Ureter (tissue), 1 donor: ENCODE measurements at places on chromosomes 1 and 21.

- DNase-seq, result no peak
Measured at GRCh38 chr1:169053196-169053595, 53.3 kb upstream of the ATP1B1 start.

DNA sequence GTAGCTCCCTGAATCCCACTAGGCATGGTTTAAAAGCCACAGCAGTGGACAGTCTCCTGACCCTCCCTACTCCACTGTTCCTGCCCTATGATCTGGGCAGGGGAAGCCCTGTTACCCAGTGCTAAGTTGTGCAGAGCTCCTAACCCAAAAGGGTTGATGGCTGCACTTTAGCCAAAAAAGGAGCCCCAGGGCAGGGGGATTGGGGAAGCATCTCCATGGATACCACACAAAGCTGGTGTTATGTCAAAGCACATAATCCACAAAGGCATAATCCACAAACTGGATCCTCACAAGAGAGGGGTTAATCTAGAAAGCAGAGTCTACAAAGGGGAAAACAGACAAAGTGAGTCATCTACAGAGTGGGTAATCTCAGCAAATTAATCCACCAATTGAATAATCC is 5.7 kb downstream of the RSPO1 start:
- DNase-seq, result no peak

GRCh38 chr21:14869984-14870852 is 194.6 kb downstream of the NRIP1 start:
- DNase-seq, result no peak

- peak; percentile 33 for DNase-seq
Measured at GRCh38 chr1:48077795-48078222, 80.6 kb upstream of the TRABD2B start.

DNA sequence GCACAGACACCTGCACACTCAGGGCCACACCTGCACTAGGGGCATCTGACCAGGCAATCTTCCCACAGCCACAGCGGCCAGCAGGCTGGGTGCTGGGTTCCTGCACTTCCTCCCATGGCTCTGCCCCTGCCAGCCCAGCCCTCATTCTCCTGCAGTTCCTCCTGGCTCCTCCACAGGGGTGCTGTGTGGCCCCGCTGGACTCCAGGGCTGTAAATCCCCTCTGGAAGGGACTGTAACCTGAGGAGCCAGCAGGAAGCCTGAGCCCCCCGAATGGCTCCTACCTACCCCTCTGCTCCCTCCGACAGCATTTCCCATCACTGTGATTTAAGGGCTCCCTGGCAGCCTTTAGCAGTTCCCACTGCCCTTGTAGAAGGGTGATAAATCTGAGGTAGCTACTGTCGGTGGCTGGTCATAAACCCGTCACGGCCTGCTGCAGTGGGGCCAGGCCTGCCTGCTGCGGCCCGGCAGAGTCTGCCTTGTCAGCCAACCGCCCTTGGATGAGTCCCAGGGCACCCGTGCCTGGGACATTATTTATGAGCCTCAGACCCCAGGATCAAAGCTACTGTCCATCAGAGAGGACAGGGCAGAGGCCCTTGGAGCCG is 8.8 kb downstream of the UBL4B start:
- no peak for DNase-seq

- DNase-seq, result no peak
Measured at GRCh38 chr1:162502077-162502476, 4.5 kb downstream of the UHMK1 start.

GRCh38 chr1:115911294-115911693 is 65.0 kb upstream of the SLC22A15 start:
- DNase-seq, result peak; percentile 67

DNA sequence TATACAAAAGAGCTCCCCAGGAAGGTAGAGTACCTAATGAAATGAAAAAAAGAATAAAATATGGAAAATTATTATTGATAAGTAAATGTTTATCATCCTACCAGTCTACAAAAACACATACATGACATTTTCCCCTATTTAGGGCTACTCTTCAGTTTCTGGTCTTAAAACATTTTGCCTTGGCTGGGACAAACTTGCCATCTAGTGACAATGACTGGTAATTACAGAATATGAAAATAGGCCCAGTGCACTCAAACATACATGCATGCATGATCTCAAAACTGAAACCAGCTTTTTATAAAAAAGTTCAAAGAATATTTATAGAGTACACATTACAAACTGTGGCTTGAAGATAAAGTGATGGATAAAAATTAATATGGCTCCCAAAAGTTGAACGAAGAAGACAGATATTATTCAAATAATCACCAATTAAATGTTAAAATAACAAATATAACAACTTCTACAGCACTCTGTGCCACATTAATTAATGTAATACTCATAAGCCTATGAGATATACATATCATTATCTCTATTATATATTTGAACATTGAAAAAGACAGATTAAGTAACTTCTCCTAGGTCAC is 10.5 kb upstream of the RNPC3 start:
- DNase-seq, result no peak

GRCh38 chr1:1115136-1115785 is 628 bp downstream of the C1orf159 start:
- no peak for DNase-seq

GRCh38 chr1:63980740-63981407 is 207.1 kb downstream of the ROR1 start:
- DNase-seq, result peak; percentile 44
